Mesendoderm (in vitro differentiated cells): ENCODE measurements at places on chromosomes 1 and 21.

DNA sequence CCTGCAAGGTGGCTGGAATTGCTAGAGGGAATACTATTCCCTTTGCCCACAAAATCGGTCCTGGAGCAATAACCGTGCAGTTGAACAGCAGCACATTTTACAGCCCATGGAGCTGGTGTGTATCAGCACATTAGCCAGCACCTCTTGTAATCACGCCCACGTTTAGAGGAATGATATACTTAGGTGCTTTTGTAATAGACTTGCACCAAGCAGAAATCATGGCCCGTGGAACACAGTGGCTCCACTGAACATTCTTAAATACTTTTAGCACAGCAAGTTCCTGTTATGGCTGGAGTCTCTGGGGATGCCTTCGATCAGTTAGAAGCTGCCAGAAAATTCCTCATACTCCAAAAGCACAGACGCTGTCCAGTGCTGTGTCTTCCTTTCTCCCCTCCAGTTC is 218.1 kb upstream of the FAM78B start:
- DNase-seq, result no peak

DNA sequence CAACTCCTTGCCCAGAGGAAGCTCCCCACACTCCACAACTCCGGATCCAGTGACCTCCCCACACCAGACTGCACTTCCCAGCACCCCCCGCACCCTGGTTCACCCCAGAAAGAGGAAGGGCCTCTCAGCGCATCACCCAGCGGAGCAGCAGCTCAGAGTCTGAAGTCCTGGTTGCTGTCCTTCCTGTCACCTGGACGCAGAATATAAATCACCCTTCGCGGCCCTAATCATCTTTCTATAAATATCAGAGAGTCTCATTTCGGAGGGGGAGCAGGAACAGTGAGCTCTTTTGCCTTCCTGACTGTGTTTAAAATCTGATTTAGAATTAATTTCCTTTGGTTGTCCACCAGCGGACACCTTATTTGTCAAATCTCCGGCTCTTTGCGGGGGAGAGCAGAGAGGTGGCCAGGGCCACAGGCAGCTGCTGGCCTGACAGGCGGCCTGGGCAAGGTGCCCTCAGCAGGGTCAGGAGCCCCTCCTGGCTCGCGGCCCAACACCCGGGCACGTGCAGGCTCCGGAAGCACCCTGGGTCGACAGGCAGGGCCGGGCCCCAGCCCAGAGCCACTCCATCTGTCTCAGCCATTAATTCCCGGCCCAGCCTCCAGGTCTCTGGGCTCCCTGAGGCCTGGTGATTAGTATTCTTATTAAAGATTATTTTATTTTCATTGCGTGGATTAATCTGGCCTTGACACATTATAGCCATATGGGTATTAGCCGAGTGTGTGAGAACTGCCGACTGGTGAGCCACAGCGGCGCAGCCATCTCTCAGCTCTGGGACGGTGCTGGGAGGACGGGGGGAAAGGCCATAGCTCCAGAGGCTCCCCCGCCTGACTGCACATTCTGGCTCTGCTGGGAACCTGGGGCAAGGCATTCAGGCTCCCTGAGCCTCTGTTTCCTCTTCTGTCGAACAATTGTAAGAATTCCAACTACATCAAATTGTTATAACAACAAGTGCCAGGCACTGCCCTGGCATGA is 19.7 kb downstream of the EPHA8 start:
- DNase-seq, result no peak

DNA sequence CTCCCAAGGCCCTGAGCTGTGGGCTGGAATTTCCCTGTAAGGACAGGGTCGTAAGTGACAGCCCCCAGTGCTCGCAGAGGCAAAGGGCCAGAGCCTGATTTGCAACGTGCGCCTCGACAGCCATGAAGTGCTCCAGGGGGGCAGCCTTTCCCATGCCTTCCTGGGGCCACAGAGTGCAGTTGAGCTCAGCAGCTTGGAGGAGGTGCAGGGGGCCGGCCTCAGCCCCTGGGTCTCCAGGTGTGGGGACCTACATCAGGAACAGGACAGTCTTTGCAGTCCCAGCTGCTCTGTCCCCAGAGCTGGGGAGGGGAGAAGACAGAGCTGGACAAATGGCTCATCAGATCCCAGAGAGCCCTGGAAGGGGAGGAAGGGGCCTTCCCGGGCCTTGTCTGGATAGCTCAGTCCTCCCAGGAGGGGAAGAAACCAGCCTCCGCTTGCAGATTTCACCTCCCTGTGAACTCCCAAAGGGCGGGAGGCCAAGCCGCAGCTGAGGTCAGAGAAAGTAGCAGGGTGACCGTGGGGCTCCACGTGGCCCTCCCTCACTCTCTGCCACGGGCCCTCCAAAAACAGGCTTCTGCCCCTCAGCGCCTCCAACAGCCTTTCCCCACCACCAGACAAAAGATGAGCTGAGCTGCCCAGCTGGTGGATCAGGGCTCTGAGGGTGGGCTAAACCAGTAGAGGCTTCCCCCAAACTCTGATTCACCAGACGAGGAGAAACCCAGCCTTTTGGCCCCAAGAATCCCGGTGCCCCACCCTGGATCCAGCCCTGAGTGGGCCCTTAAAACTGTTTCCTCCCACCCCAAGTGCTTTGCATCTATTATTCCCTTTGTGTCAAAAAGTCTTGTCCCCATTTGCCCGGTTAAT is 76.5 kb downstream of the DHRS3 start:
- DNase-seq, result peak; percentile 24

DNA sequence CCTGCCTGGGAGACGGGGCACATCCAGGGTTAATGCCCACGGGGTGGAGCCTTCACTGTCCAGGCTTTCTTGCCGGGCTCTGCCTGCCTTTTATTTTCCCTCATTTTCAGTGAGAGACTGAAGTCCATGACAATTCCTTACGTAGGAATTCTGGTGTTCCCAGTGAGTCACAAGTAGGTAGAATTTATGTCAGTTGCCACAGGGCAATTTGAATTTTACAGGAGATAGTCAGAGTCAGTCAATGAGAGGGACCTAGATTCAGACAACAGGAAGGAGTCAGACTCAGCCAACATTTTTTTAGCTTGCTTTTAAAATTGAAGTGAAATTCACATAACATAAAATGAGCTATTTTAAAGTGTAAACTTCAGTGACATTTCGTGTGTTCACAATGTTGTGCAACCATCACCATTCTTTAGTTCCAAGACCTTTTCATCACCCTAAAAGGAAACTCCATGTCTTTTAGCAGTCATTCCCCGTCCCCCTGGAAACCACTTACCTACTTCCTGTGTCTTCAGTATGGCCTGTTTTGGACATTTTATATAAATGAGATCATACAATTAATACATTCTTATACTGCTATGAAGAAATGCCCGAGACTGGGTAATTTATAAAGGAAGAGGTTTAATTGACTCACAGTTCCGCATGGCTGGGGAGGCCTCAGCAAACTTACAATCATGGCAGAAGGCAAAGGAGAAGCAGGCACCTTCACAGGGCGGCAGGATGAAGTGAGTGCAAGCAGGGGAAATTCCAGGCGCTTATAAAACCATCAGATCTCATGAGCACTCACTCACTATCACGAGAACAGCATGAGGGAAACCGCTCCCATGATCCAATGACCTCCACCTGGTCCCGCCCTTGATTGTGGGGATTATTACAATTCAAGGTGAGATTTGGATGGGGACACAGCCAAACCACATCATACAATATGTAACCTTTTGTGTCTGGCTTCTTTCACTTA is 14.6 kb downstream of the AJAP1 start:
- DNase-seq, result peak; percentile 25

GRCh38 chr21:44738621-44739020 is 27.2 kb upstream of the TSPEAR start:
- no peak for DNase-seq

DNA sequence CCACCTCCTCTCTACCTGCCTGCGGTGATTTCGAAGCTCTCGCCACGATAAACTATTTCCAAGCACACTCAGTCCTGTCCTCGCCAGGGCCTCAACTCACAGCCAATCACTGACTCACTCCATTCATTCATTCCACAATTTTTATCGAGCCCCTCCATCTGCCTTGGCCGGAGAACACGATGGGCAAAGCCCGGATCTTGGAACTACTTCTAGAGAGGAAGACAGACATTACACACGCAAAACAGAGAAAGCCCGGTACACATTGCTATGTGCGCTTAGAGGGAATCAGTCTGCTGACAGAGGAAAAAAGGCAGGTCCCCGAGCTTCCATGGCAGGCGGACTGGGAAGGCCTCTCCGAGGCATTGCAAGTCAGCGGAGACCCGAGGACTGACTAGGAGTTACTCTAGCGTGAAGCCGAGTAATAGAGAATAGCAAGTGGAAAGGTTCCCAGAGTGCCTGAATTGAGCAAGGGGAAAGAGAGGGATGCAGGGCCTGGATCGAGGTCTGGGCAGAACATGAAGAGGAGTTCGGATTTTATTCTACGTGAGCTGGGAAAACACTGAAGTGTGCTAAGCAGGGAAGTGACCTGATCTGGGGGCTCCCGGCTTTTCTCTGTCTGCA is 54.2 kb upstream of the DNAJC6 start:
- peak; percentile 49 for DNase-seq

- no peak for DNase-seq
Measured at GRCh38 chr1:48207131-48207530, 15.4 kb upstream of the SLC5A9 start.

DNA sequence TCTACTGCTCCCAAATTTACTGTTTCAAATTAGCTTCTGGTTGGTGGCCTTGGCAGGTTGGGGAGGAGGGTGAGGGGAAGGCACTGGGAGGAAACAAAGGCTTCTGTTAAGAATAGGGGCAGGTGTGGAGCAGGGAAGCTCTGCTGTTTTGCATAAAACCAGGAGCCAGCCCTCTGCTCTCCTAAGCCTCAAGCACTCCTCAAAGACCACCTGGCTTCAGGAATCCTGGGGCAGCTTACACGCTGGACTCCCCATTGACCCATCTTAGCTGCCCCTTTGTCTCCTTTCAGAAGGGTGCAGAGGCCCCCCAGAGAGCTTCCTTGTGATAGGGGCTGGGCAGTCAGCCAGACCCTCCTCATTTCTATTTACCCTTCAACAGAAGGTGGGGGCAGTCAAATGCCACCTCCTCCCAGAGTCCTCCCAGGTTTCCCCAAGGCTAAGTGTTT is 11.5 kb upstream of the DHRS3 start:
- peak; percentile 31 for DNase-seq
